ENCODE measurements at places on chromosomes 2 and 18.

- DNase-seq = no peak
Measured at GRCh38 chr2:146305164-146305563, 1539.7 kb upstream of the ACVR2A start.

GRCh38 chr2:49719241-49719640 lies 564.9 kb upstream of the FSHR start:
- no peak for DNase-seq

GRCh38 chr2:169734169-169734847 lies 676 bp downstream of the KLHL23 start:
- no peak for DNase-seq

DNA sequence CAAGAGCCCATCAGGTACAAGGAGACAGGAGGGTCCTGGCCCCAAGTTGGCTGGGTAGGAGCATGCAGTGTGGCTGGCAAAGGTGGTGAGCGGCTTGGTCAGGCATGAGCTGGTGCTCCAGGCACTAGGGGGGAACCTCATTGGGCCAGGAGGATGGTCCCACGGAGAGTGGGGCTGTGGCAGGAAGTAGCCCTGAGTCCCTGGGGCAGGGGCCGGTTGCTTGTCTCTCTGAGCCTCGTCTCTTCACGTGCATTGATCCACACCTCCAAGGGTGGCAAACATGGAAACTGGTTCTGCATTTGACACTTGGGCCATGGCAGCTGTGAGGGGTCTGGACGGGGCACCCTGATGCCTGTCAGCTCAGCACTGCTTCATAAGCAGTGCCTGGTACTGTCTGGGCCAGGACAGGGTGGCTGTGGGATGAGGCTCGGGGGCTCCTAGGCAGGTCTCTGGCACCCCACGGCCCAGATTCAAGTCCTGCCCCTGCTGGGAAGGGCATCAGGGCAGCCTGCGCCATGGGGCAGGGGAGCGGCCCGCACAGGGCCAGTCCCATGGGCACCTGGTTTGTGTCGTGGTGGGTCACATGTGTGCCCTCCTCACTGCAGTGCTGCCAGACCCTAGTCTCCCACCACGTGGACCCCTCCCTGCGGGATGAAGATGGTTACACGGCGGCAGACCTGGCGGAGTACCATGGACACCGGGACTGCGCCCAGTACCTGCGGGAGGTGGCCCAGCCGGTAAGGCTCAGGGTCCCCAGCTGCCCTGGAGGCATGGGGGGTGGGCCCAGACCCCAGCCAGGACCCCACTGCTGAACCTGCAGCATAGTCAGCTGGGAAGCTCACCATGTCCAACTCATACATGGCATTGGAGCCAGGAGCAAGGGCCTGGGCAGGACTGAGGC lies 16.4 kb downstream of the ESPNL start:
- no peak for DNase-seq
